ENCODE measurements at places on chromosomes 5 and 9.

DNA sequence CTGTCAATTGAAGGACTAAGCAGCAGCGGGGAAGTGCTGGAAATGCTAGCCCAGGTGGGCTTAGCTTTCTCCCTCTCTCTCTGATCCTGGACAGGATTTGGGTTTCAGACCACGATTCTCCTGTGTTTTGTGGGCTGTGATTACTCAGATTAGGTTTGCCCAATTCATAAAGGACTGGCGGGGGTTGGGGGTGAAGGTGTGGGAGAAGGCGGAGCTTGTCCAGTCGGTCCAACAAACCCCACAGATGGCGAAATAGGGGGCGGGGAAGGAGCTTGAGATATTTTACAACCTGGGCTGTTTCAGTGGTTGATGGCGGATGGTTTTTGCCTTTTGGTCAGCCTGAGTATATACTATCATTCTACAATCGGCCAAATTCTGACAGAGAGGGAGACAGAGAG lies 35.2 kb downstream of the PCDHAC2 start:
- DNase-seq, result no peak

- no peak for DNase-seq
These were observed 542.6 kb downstream of the CSNK1G3 start for GRCh38 chr5:124054564-124054963.

DNA sequence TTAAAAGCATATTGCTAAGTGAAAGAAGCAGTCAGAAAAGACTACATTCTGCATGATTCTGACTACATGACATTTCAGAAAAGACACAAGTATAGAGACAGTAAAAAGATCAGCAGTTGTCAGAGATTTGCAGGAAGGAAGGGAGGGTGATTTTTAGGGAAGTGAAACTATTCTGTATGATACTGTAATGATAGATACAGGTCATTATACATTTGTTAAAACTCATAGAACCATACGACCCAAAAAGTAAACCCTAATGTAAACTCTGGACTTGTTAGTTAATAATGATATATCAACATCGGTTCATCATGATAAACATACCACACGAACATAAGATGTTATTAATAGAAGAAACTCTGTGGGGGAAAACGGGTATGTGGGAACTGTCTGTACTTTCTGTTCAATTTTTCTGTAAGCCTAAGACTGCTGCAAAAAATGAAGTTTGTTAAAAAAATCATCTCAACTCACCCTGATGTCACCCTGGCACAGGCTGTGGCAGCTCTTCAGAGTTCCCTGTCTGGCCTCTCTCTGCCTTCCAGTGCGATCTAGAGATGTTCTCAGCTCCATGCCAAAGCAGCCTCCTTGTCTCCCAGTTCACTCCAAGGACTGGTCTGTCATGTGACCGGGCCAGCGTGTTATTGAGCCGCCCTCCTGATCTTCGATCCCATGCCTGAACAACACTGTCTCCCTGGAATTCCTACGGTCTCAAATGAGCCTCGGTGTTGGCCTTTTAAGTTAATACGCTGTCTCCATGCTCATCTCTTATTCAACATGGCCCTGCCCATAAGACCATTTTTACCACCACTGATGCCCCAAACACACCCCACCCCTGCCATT lies 35.4 kb downstream of the PRLR start:
- DNase-seq, result no peak

- no peak for DNase-seq
These were observed 162.8 kb downstream of the TLE1 start for GRCh38 chr9:81526587-81526986.

DNA sequence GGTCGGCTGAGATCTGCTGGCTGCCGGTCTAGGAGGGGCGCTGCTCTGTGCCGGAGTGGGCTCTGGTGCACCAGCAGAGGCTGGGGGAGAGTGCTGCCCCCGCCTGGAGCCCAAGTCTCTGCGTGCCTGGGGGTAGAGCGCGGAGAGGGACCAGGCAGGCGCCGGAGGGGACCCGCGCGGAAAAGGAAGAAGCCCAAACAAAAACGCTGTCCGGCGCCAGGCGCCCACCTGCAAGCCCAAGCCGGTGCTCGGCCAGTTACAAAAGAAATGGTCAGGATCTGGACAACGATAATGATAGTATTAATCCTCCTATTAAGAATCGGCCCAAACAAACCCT lies 571 bp upstream of the S1PR3 start:
- DNase-seq, result no peak

- DNase-seq, result no peak
These were observed 25.4 kb upstream of the SARDH start for GRCh38 chr9:133763272-133764183.

Data from NCI-H1092 (cell line).